Activated T-cell treated with anti-CD3 and anti-CD28 coated beads, Interleukin-2, amount 50 U/mL, for 48 hours (primary cell): ENCODE measurements at places on chromosomes 7 and 10.
A peak's percentile ranks its signal among the peaks of the same experiment; 100 is the strongest.

DNA sequence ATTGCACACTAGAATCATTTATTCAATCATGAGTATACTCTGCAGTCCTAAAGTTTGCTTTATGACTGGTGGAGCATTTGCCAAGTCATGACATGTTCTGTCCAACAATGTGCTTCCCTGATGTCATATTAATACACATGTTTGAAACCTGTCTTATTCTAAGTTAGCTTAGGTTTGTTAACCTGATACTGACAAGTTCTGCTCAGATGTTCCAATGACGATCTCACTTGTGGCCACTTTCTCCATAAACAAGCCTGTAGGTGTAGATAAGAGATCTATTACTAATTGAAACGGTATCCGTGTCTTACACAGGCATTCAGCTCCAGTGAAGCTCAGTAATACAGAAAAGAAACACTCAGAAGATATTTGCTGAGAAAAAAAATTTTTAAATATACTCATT is 64.9 kb downstream of the GPR37 start:
- DNase-seq = no peak

DNA sequence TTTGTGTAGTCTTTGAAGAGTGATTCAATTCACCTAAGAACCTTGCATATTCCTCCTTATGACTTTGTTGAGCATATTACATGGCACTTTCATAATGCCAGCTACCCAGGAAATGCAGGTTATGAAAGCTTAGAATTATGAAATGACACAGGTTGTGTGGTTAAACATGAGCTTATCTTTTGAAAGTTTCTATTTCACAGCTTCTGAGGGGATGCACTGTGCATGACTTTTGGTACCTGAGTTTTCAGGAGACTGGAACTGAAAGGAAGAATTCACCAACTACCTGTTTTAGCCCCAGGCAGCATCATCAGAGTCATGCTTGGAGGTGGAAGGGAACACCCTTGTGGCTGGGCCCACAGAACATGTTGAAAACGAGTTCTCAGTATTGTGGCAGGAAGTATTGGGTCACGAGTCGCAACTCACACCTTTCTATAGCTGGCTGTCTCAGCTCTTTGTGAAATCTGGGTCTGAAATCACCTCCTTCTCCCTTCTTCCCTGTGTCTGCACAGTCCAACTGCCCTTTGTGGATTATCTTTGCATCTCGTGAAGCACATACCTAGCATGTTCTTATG is 228.2 kb downstream of the PTEN start:
- peak; percentile 81 for DNase-seq

DNA sequence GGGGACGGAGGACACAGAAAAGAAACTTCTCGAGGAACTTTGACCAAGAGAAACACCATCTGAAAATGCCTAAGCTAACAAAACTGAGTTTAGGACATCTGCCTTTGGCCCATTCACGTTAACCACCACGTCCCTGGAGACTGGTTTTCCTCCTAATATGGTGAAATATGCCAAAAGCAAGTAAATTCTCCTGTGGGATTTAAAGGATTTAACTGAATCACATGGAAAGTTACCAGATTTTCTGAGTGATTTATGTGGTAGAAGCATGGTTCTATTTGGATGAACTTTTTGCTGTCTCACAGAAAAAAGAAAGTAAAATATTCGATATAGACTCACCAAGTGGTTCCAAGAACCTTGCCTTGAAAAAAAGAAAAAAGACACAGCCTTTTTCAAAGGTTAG is 30.4 kb upstream of the BMPER start:
- DNase-seq = no peak

- DNase-seq = no peak
Observed at GRCh38 chr10:59968705-59969104, 62.3 kb upstream of the CCDC6 start.

- DNase-seq = no peak
Observed at GRCh38 chr10:88793712-88794299, 8.7 kb upstream of the LIPM start.

GRCh38 chr10:13681528-13681927 is 94.8 kb downstream of the PRPF18 start:
- no peak for DNase-seq

GRCh38 chr10:103451091-103451813 is 918 bp downstream of the CALHM2 start:
- DNase-seq = peak; percentile 58
